ENCODE measurements at places on chromosomes 6 and 20.

- no peak for DNase-seq
Measured at GRCh38 chr20:42945234-42945994, 244.3 kb downstream of the PTPRT start.

DNA sequence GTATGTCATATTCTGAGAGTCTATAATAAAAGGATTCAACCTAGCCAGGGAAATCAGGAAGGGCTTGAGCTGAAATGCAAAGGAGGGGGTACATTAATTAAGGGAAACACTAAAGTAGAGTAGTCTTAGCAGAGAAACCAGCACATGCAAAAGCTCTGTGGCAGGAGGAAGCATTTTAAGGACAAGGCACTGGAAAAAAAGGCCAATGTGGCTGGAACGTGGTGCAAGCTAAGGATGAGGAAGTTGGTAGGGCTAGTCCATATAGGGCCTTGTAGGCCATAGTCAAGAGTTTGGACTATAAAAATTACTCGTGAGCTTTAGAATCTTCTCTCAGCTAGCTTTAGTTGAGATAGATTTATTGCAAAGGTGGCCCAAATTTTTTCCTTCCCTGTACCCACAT is 75.2 kb upstream of the TOP1 start:
- DNase-seq: peak; percentile 25

- no peak for DNase-seq
Measured at GRCh38 chr20:61439251-61439650, 187.2 kb downstream of the CDH4 start.

- no peak for DNase-seq
Measured at GRCh38 chr6:167505782-167506181, 180.9 kb downstream of the TTLL2 start.

GRCh38 chr6:55678330-55679224 is 99.6 kb upstream of the HMGCLL1 start:
- no peak for DNase-seq

GRCh38 chr6:156160795-156161165 is 616.4 kb upstream of the ARID1B start:
- no peak for DNase-seq

GRCh38 chr6:55882718-55883569 is 7.6 kb upstream of the BMP5 start:
- no peak for DNase-seq

DNA sequence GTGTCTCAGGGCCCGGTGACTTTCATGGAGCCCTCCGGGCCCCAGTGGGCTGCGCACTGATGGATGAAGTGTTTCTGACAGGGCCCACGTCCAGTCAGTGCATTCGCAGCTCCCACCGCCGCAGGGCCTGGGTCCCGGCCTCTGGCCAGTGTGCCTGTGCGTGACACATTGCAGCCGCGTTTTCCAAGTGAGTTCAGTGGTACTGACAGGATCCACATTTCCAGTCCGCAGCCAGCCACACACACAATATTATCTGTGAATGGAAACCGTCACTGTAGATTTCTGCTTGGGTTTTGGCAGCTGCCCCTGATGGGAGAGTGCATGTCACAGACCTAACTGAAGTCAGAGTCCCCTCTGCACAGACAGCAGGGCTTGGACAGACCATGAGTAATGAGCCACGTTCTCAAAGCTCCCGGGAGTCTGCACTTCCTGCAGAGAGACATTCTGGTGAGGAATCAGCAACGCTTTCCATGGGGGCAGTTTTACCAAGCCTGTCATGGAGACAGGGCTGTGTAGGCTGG is 171.4 kb downstream of the MYLK4 start:
- no peak for DNase-seq

Measured in suppressor macrophage treated with lipopolysaccharide for 4 hours (primary cell).